ENCODE measurements at places on chromosomes 16 and 17.

GRCh38 chr16:49058382-49058781 lies 223.3 kb downstream of the CBLN1 start:
- DNase-seq: no peak

- no peak for DNase-seq
Measured at GRCh38 chr17:69423450-69423849, 9.0 kb downstream of the MAP2K6 start.

- no peak for DNase-seq
Measured at GRCh38 chr17:11589716-11590115, 8.6 kb upstream of the DNAH9 start.

DNA sequence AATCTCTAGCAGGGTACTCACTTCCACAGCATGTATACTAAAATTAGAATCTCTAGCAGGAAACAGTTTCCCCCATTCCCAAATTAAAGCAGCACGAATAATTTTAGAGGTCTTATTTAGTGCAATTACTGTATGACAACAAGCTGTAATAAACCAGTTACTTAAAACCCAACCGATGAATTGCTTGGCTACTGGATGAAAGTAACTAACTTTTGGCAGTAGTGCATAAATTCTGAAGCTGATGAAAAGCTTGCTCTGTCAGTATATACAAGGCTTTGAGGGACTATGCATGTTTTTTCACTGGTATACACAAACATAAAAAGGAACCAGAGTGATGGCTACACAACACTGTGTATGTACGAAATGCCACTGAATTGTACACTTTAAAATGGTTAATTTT lies 89.4 kb downstream of the CFDP1 start:
- DNase-seq: no peak

GRCh38 chr17:8126491-8127066 lies 2.7 kb upstream of the HES7 start:
- DNase-seq: no peak

DNA sequence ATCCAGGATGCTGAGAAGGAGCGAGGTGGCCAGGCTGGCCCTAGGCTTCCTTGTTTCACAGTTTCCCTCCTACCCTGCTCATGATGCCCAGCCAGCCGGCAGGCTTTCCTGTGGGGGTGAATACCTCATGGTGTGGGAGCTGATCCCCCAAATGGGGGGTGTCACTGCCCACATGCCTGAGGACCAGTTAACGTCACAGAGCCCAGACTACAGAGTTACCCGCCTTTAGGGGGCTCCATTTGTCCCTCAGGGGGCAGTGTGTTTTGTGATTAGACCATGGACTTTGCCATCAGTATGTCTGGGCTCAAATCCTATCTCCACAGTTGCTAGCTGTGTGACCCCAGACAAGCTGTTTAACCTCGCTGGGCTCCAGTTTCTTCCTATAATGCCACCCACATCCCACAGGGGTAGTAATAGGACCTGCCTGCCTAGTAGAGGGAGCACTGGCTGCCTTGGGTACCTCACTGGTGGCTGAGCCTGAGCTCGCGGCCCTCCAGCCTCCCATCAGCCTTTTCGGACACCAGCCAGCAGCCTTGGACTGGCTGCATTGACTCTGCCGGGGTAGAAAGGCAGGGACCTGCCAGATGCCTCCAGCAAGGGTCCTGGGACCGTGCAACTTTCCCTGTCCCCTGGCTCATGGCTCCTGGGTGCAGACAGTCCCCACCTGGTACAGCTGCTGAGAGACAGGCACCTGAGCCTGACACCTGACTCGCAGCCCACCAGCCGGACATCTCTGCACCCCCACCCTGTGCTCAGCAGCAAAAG lies 87.5 kb upstream of the GSE1 start:
- no peak for DNase-seq

DNA sequence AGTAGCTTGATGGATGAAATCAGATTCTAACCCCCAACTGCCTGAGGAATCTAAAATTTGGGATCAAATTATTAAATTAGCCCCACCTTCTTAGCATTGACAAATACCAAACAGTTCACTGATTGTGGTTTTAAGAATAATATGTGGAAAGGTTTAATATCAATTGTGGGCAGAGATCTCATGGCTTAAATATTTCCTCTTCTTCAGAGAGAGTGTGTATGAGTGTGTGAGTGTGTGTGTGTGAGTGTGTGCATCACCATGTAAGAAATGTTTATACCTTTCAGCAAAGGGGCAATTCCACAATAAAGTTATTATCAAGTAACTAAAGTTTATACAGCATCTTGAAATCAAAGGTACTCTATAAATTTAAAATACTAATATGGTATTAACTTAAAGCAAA lies 3.2 kb downstream of the SMURF2 start:
- DNase-seq: no peak

DNA sequence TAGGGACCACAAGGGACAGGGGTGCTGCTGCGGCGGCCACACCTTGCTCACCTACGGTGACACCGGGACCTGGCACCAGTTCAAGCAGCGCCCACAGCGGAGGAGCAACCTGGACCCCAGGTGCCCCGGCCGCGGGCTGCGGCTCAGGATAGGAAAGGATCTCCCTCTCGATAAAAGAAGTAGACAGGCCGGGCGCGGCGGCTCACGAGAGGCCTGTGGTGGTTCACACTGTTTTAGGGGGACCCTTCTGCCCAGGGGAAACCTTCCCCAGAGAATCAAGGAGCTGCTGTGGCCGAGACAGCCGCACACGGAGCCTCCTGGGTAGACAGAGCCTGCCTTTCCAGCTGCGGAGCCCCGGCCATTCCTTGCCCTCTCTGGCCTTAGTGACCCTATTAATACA lies 17.9 kb upstream of the ATP2A3 start:
- DNase-seq: no peak

DNA sequence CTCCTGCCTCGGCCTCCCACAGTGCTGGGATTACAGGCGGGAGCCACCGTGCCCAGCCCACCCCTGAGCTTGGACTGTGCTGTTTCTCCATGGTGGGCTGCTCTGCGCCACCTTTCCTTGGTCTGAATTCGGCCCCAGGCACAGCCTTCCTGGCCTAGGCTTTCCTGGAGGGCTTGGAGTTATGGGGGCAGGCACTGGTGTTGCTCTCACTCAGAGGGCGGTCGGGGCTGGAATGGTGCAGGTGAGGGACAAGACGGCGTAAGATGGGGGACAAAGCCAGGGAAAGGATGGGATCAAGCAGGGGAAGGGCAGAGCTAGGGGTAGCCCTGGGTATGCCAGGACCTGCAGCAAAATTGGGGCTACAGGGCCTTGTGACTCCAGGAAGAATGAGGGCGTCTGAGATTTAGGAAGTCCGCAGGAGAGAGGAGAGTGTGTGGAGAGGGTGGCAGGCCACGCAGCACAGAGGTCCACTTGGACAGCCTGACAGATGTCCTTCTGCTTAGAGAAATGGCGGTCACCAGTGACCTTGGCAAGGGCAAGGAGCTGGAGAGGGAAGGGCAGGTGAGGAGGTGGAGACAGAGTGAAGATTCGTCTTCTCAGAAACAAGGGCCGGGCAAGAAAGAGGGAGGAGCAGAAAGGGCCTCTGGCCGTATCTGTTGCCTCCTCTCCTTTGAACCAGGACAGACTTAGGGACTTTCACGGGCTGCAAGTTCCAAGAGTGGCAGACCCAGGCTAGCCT lies 1.6 kb upstream of the ATP6V0C start:
- DNase-seq: no peak

DNA sequence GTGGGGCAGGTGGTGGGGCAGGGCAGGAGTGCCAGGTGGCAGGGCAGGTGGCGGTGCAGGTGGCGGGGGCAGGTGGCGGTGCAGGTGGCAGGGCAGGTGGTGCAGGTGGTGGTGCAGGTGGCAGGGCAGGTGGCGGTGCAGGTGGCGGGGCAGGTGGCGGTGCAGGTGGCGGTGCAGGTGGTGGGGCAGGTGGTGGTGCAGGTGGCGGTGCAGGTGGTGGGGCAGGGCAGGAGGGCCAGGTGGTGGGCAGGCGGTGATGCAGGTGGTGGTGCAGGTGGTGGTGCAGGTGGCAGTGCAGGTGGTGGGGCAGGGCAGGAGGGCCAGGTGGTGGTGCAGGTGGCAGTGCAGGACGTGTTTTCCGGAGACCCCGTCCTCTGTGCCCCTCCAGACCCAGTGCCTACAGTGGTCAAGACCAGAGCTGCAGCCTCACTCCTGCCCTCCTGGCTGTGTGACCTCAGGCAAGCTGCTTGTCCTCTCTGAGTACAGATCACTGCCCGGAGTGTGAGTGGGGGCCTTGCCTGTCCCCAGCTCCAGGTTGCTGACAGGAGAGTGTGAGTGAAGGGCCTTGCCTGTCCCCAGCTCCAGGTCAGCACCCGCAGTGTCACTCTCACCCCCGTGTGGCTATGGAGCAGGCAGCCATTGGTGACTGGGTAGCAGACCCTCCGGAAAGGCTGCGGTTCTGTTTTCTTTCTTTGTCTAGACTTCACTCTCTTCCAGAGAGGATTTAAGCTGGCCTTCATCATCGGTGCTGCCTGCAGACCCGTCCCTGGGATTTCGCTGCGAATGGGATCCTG lies 16.1 kb upstream of the NPTX1 start:
- no peak for DNase-seq

DNA sequence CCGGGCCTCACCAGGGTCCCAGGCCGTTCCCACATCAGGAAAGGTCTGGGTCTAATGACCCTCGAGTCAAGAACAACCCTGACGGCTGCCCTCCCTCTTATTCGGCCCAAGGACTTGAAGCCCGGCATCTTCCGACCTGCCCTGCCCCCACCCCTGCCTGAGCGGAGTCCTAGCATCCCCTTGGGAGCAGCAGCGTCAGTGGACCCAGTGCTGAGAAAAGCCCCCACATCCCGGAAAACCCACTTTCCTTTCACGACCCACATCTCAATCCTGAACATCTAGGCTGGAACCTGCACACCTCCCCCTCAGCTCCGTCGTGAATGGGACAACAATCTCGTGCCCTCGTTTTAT lies 769 bp downstream of the TMEM88 start:
- DNase-seq: no peak

DNA sequence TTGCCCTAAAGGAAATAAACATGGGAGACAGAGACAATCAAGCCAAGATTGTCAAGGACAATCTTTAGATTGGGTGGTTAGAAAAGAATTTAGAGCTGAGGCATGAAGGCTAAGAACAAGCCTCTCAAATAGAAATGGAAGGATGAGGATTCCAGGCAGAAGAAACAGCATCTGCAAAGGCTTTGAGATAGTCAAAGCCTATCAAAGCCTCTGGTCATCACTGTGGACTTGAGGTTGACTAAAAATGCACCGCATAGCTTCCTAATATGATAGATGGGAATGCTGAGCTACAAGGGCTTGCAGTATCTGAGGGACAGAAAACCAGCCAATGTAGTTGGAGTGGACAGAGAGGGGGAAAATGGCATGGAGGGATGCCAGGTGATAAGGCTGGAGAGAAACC lies 109.8 kb upstream of the FAM20A start:
- no peak for DNase-seq

GRCh38 chr17:16215965-16216316 lies 607 bp upstream of the NCOR1 start:
- no peak for DNase-seq

DNA sequence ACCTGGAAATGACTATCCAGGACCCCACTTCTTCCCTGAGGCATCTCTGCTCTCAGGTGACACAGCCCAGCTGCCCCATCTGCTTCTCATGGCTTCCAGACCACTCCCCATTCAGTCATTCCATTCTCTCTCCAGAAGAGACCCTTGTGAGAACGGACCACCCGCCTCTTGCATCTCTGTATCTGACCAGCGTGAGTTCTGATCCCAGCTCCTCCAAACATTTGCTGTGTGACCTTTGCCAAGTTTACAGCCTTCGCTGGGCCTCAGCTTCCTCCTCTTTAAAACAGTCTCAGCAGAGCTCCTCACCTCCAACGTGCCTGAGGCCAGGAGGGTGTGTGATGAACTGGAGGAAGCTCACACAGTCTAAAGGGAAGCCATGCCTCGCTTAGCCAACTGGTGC lies 39.6 kb downstream of the C16orf82 start:
- no peak for DNase-seq

DNA sequence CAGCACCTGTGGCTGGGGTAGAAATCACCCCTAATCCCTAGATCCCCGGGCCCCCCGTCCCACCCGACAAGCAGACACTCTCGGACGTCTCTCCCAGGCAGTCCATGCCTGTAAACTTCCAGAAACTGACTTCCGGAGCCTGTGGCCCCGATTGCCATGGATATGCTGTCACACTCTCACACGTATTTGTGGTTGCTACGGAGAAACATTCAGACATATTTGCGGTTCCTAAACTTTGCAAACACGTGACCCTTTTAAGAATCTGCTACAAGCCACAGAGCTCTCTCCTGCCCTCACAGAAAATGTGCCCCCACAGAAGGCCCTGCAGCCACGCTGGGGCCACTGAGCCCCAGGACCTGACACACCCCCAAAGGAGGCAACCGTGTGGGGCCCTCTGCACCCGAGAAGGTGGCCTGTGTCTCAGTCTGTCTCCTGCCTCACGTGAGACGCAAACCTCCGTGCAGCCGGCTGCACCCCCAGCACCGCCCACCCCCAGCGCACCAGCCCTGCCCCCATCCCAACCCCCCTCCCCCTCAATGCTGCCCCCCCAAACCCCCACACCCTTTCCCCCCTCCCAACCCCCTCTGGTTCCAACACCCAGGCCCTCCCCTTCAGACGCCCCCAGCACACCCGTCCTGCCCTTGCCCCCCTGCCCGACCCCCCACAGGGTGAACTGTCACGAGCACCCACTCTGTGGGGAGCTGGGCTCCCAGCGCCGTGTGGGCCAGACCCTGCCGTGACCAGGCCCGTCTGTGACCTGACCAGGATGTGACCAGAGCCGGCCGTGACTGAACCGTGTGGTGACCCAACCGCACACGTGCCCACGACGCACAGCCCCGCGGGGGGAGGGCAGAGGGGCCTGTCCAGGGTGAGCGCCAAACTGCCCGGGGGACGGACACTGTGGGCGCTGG lies 66.3 kb upstream of the METRNL start:
- no peak for DNase-seq

- no peak for DNase-seq
Measured at GRCh38 chr17:43803758-43804157, 23.5 kb downstream of the CFAP97D1 start.
